Activated CD4-positive, alpha-beta T cell treated with anti-CD3 and anti-CD28 coated beads, Interleukin-2, amount 10 ng/mL, durations not matched to agents 7 days and 5 days (primary cell): ENCODE measurements at places on chromosomes 11 and 22.

DNA sequence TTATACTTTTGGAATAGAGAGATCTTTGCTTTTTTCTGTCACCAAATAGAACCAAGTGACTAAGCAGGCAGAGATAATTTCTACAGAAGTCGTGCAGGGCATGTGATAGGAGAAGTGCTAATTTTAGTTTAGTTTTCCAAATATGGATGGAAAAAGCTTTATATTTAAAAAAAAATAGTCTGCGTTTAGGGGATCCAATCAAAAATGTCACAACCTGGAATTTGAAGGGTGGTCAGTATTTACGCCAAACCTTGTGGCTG lies 165.7 kb downstream of the LDLRAD3 start:
- no peak for DNase-seq

- no peak for DNase-seq
Measured at GRCh38 chr11:121257976-121258375, 34.6 kb upstream of the SC5D start.

DNA sequence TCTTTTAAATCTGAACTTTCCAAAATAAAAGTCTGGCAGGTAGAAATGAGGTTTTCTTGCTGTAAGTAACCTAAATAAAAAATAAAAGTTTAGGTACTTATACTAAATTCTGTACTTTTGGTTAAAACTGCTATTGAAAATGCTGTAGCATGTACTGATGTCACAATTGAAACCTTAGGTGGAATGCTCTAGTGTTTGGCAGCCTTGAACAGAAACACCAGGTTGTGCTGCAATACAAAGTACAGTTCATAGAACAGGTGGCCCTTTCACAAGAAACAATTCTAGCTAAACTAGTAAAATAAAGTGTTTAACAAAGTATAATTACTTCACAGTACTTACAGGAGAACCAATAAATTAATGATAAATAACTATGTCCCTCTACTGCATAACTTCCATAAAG lies 25.1 kb downstream of the NPAT start:
- DNase-seq: no peak

DNA sequence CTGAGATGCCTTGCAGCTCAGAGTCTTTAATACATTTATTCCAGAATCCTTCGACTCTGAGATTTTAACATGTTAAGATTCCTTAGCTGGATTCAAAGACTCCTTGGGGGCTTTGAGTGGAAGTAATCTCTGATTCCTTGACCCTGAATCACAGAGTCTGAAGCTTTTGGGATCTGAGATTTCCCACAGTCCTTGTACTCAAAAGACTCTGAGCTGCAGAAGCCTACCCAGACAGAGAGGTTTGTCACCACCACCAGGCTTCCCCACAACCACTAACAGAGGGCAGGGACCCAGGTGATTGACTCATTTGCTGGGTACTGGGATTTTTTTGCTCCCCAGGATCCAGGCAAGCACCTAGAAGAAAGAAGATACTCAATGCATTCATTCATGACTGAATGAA lies 1.4 kb upstream of the SERPINH1 start:
- no peak for DNase-seq

GRCh38 chr22:44597616-44598015 lies 99.6 kb upstream of the RTL6 start:
- DNase-seq: no peak

DNA sequence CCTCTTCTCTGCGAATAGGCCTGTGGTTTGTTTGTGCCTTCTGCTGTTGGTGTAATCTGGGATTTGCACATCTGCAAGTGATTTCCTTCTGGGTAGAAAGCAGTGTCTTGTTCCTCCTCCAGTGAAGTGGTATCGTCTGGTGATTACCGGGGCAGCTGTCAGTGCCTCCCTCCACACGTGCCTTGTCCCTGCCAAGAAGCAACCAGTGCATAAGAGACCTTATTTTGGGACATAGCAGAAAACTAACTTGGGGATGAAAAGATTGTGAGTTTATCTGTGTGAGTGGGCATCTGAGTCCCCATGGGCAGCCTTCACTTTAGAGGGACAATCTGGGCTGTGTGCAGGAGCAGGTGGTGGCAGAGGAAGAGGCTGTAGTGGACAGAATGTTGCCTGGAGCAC lies 71.5 kb upstream of the SORL1-AS1 start:
- no peak for DNase-seq

GRCh38 chr22:17570851-17571631 lies 7.7 kb downstream of the SLC25A18 start:
- no peak for DNase-seq

GRCh38 chr22:20390394-20390907 lies 3.5 kb upstream of the ZNF74 start:
- DNase-seq: no peak

DNA sequence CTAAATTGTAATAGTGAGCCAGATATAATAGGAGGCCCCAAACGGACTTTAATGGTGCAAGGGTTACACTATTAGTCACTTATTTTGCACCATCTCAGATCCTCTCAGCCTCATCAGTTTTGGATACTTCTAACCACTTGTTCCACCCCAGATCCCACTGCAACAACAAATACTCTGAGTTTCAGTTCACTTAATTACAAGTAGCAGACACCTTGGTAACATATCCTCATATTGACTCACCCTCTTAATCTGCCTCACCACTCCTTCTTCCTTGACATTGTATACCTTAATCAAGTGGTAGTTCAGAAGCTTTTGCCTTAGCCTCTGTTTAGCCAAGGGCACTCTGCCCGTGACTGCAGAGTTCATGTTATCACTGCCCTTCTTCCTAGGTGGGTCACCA lies 256.1 kb upstream of the UBASH3B start:
- no peak for DNase-seq

- DNase-seq: no peak
Measured at GRCh38 chr11:109512680-109513079, 90.7 kb downstream of the C11orf87 start.

DNA sequence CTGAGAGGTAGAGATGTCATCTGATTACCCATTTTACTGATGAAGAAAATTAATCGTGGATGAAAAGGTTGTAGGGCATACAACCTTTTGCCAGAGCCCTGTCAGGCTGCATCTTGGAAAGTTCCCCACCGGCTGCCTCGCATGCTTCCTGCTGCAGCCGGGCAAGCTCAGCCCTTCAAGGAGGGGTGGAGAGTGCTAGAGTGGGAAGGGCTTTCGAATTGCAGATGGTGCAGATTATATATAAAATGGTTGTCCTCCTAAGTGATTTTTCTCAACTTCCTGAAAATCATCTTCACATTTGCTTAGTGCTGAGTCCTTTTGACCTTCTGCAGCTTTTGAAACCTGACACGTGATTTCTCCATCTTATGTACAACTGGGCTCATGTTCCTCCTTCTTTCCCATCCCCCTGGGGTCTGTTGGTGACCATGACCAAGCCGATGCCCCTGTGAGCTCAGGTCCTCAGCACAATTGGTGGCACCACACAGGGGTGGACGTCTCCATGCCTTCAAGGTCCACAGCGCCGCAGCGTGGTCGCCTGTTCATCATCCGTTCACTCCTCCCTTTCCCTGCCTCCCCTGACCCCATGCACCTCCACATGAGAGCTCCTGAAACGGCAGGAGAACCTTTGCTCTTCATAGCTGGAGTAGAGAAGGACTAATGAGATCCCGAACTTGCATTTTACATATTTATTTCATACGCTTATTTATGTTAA lies 47.6 kb upstream of the MYO18B start:
- no peak for DNase-seq

- no peak for DNase-seq
Measured at GRCh38 chr22:21933910-21934309, 18.7 kb downstream of the PPM1F start.

DNA sequence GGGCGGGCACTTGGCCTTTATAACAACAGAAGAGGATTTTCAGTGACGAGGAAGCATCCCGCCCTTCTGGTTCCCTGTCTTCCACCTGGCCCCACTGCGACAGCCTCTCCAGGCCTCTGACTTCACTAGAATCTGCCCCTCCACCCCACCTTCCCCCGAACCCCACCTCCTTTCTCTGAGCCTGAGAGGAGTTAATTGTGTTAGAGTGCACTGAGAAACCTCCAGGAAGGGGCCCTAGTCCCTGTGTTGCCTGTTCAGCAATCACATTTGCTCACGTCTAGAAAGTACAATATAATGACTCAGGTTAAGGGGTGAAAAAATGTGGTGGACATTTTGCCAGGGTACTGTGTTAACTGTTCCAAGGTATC lies 38.8 kb downstream of the PTPRJ start:
- DNase-seq: no peak

- no peak for DNase-seq
Measured at GRCh38 chr22:19565382-19566278, 41.4 kb upstream of the CLDN5 start.

GRCh38 chr11:38809521-38809920 lies 2211.5 kb upstream of the RAG2 start:
- DNase-seq: no peak

DNA sequence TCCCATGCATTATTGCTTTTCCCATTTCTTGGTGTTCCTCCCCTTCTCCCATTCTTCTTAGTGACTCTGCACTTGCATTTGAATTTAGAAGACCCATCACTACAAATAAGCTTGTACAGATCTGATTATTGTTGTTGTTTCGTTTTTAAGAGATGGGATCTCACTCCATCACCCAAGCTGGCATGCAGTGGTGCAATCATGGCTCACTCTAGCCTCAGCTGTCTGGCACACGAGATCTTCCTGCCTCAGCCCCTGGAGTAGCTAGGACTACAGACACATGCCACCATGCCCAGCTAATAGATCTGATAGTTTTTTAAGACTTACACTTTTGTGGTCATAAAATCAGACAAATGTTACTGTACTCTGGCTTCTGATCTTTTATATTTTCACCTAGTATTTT lies 252.1 kb downstream of the DDX10 start:
- no peak for DNase-seq

DNA sequence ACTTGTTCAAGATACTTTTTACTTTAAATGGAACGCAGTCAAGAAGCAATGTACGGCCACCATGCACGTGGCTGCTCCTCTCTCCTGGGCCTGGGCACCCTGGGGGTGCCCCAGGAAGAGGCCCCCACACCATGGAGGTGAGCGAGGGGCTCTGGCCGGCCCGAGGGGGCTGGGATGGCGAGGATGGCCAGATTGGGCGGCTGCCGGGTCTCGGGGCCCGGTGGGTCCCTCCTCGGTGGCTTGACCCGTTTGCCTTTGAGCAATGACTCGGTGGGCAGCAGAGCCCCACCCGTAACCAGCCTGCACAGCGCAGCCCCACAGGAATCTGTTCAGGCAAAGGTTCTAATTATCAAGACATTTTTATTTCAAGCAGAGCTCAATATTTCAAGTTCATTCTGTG lies 167.4 kb downstream of the BRD1 start:
- DNase-seq: no peak

- no peak for DNase-seq
Measured at GRCh38 chr22:50011447-50012210, 936 bp downstream of the IL17REL start.

- DNase-seq: no peak
Measured at GRCh38 chr11:36534276-36534840, 24.3 kb upstream of the TRAF6 start.

DNA sequence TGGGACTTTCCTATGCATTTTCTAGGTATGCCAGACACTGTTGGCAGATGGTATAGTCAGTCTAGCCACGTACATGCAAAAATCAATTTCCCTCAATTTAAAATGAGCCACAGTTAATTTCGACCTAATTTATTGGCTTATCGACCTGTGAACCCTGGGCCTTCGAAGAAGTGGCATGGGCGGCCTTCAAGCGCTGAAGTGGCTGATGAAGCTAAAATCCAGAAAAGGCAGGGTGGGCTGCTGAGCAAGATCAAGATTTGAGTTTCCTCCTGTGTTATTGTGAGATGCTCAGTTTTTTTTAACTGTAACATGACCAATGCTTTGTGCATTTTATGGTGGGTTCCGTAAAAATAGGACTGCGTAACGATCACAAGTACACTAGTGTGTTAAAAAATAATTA lies 5.8 kb upstream of the SORL1-AS1 start:
- no peak for DNase-seq

GRCh38 chr11:16166571-16166970 lies 189.8 kb downstream of the SOX6 start:
- DNase-seq: no peak

DNA sequence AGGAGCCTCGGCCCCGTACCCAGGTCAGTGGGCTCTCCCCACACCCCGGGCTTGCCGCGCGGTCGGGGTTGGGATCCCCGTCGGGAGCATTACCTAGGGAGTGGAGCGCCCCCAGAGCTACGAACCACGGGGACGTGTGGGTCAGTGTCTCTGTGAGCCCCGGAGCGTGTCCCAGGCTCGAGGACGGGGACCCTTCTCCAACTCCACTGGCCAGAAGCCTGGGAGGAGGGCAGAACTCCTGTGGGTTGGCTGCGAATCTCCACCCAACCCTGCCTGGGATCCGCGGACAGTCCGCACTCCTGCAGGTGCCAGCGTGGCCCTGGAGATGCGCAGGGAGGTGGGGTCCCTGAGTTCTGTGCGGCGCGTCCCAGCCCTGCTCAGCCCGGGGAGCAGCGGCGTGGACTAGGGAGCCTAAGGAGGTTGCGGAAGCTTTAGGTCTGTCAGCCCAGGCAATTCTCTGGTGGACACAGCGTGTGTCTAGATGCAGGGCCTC lies 346 bp downstream of the PPFIBP2 start:
- peak; percentile 26 for DNase-seq

GRCh38 chr11:12174477-12175143 lies 64.2 kb downstream of the MICAL2 start:
- no peak for DNase-seq

GRCh38 chr22:36374603-36375024 lies 13.2 kb downstream of the MYH9 start:
- DNase-seq: no peak

DNA sequence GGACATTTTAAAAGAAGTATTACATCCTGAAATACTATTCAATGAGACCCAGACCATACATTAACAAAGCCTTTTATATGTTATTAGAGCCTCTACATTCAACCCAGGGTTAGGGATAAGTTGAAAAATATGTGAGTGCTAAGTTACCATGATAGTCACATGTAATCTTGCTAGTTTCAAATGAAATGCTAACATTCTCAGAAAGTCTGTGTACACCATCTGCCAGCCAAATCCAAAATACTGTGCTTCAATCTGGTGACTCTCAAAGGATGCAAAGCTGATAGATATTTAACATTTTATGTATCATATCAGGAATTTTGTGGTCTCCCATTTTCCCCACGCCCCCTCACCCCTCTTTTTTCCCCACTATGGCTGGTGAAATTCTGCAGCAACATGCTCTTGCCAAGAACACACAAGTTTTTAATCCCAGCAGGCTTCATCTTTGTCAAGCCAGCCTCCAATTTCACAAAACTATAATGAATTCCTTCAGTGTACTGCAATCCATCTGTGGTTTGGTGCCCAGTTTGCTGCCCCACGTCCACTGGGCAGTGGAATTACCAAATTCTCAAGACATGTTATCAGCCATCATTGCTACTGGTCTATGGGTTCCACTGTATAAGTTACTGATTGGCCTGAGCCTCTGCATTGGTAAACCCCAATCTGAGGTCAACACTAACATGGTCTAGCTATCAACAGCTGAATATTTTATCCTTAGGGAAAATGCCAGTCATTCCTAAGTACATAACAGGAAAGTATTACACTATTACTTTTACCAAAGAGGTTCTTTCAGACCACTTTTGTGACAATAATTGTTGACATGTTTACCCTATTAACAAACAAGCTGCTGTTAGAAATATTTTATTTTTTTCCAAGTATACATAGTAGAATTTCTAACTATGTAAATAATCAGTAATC lies 1.5 kb upstream of the PICALM start:
- DNase-seq: no peak

GRCh38 chr11:110294509-110294908 lies 1.9 kb downstream of the RDX start:
- no peak for DNase-seq

- no peak for DNase-seq
Measured at GRCh38 chr11:35874751-35875450, 69.0 kb upstream of the LDLRAD3 start.

- no peak for DNase-seq
Measured at GRCh38 chr11:125071435-125071834, 8.3 kb downstream of the SLC37A2 start.
